ENCODE measurements at places on chromosomes 2 and 18. TPM values are rescaled to one million over a fixed set of nuclear protein-coding genes. Genes with fewer than 3 reads are reported as not detected.

NDC80 gene
- total RNA-seq = 1.4 TPM

TCF4 gene
- total RNA-seq = 32.9 TPM

DPYSL5 gene
- not detected for total RNA-seq

SULT1C2 gene
- not detected for total RNA-seq

FECH gene
- 22.1 TPM for total RNA-seq
